ENCODE measurements at places on chromosomes 16 and 17. TPM values are rescaled to one million over a fixed set of nuclear protein-coding genes. Genes with fewer than 3 reads are reported as not detected.

GLIS2 gene
- 1.6 TPM for total RNA-seq

IGSF6 gene
- not detected for total RNA-seq

CCL5 gene
- 17.2 TPM for total RNA-seq

PRSS8 gene
- not detected for total RNA-seq

B4GALNT2 gene
- 0.05 TPM for total RNA-seq

CSNK2A2 gene
- total RNA-seq = 78.7 TPM

ZNF469 gene
- total RNA-seq = 0.26 TPM

SEZ6 gene
- not detected for total RNA-seq

HAGHL gene
- total RNA-seq = 14.0 TPM

CACNG3 gene
- total RNA-seq = not detected

PRRT2 gene
- total RNA-seq = 9.1 TPM

MYH13 gene
- total RNA-seq = not detected

ACSM3 gene
- total RNA-seq = 13.3 TPM

PIRT gene
- total RNA-seq = not detected

SLC5A11 gene
- total RNA-seq = not detected

GSE1 gene
- total RNA-seq = 17.4 TPM

FOXO3B gene
- 4.4 TPM for total RNA-seq

KRTAP4-6 gene
- not detected for total RNA-seq

GPR139 gene
- not detected for total RNA-seq

SOX8 gene
- total RNA-seq = 3.8 TPM

NKD1 gene
- 1.3 TPM for total RNA-seq

CEP112 gene
- total RNA-seq = 3.4 TPM

AURKB gene
- 158 TPM for total RNA-seq

DHRS7C gene
- total RNA-seq = not detected

HOXB13 gene
- not detected for total RNA-seq

LAT gene
- 216 TPM for total RNA-seq

TBC1D3K gene
- not detected for total RNA-seq

EVI2B gene
- total RNA-seq = 18.5 TPM

KRTAP4-1 gene
- not detected for total RNA-seq

CPD gene
- 34.7 TPM for total RNA-seq

BRD7 gene
- total RNA-seq = 63.9 TPM

PHKG2 gene
- 43.3 TPM for total RNA-seq

CES1 gene
- total RNA-seq = not detected

KRT27 gene
- not detected for total RNA-seq

ITGB4 gene
- 0.54 TPM for total RNA-seq

ITGA2B gene
- total RNA-seq = 3.7 TPM

Measured in activated T-helper 17 cell treated with anti-CD3 and anti-CD28 coated beads, Interleukin-2, amount 50 U/mL, for 72 hours (primary cell).